Karpas-422 (cell line): ENCODE measurements at places on chromosomes 1 and 21.

DNA sequence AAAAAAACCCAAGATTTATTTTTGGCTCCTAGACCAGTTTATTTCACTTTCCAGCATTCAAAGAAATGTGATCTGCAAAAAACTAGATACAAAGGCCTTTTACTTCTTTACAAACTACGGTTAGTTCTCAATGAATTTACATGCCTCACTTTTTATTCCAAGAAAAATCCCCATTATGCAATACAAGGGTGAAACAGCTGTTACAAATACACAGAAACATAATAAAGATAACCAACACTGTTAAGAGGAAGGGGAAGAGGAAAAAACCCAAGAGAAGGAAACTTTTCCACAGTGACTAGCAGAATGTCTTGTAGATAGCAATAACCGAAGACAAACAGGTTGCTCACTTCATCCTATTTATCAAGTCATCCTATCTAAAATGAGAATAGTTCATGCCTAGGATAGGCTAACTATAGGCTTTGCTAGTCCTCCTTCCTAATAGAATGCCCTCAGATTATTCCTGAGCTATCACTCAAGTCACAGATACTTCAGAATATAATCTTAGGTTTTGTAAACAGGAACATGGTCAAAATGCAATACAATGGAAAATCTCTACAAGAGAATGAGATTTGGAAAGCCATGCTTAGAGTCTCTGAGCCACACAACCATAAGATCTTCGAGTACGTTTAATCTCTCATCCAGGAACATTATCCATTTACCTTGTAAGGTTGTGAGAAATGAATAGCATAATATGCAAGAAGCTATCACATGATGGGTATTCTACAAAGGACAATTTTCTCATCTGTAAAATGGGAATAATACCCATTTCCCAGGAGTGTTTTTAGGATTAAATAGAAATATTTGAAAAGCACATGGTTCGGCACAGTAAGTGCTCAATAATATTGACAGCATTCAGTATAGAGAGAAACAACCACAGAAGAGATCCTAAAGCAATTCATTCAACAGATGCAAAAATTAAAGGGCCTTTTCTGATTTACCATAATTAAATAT is 5.4 kb downstream of the PNRC2 start:
- DNase-seq: peak; percentile 59

DNA sequence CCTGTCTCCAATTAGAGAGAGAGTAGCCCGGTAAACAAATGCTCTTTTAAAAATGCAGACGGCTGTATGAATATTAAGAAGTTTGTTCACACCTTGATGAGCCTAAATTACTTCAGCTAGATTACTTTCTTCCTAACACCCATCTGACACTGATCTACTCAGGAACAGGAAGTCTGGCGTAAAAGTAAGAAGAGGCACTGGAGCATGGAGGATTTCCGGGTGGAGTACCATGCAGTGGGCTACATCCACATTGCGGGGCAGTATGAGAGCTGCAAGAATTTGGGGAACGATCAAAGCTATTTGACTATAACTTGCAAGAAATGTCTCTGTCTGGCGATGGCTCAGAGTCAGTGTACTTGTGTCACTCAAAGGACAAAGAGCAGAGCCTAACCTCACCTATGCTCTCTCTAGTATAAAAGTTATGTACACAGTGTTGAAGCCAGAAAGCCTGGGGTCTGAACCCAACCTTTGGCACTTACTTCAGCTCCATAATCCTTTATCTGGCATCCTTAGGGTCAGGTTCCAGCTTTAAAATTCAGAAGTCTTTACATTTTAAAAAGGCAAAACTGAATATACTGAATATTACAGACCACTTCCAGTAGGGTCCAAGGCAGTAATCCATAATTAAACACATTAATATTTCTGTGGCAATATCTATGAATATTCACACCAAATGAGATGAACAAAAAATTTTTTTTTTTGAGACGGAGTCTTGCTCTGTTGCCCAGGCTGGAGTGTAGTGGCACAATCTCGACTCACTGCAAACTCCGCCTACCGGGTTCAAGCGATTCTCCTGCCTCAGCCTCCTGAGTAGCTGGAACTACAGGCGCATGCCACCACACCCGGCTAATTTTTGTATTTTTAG is 7.9 kb upstream of the GNPAT start:
- no peak for DNase-seq

DNA sequence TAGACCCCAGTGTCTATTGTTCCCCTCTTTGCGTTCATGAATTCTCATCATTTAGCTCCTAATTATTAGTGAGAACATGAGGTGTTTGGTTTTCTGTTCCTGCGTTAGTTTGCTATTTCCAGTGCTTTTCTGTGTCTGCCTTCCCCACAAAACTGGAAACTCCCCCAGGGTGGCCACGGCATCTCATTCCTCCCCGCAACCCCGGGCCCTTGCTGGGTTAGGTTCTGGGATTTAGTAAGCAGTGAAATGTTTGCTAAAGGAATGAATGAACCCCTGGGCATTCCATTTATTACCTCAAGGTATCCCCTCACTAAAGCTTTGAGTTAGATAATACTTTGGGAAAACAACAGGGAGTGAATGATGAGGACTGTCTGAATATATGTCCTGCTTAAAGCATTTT is 142.9 kb downstream of the GLUL start:
- DNase-seq: no peak

DNA sequence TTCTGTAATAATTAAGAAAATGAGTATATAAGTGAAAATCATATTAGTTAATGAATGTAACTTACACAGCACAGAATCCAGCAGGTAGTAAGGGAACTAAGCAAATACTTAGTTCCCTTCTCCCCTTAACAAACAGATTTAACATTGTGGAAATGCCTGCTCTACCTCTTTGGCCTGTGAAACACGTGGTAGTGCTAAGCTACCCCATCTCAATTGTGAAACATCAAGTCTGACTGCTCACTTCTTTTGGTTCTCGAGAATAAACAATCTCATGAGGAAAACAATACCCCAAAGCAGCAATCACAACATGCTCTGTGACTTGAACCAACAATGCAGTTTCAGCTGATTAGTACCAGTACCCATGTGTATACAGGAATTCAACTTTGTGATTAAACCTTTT is 4.7 kb downstream of the MYSM1 start:
- DNase-seq: no peak

GRCh38 chr1:100383743-100384405 is 31.6 kb downstream of the CDC14A start:
- DNase-seq: no peak

DNA sequence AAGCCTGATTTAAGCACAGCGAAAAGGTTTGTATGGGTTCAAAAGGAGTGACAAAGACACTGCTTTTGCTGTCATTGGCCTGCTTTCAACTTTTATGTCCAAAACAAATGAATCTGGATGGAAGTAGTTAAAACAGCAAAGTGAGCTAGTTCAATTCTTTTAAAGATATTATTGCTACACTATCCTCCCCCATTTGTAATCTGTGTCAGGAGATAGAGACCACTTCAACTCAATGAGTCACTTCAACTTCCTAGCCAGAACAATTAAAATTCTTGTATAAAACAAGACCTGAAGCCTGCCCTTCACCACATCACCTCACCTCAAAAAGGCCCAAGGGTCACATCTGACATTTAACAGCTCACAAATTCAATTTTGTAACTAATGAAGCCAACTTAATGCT is 364.1 kb upstream of the LYPLAL1 start:
- peak; percentile 31 for DNase-seq

GRCh38 chr1:34398241-34398915 is 221.7 kb downstream of the C1orf94 start:
- DNase-seq: no peak

GRCh38 chr21:17441370-17441769 is 71.5 kb upstream of the CXADR start:
- DNase-seq: no peak

DNA sequence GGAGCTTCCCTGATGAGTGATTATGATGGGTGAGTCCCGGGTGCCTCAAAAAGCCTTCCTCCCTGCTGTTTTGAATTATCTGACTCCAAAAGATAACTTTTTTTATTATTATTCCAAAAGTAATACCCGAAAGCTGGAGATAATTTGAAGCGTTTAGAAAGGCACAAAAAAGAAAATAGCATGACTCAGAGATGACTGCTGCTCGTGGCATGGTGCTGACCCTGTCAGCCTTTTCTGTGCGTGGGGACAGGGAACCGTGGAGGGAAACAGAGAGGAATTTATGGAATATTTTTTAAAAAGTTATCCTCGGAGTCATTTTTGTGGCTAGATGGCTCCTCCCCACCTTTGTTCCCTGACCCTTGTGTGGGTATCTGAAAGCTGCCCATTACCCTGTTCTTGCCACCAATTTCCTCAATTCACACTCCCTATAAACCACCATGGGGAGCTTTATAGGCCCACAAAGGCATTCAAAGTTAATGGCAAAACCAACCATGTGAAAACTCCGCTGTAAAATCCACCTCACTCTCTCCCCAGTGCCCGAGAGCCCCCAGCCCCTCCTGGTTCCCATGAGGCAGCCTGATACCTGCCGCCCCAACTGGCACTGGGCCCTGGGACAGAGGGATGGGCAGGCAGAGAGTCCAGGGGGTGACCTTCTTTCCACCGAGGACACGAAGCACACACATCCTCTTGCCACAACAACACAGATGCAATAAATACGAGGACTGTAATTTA is 37.5 kb downstream of the IGSF21 start:
- DNase-seq: no peak

- DNase-seq: no peak
Observed at GRCh38 chr1:93919780-93920179, 10.6 kb upstream of the GCLM start.

DNA sequence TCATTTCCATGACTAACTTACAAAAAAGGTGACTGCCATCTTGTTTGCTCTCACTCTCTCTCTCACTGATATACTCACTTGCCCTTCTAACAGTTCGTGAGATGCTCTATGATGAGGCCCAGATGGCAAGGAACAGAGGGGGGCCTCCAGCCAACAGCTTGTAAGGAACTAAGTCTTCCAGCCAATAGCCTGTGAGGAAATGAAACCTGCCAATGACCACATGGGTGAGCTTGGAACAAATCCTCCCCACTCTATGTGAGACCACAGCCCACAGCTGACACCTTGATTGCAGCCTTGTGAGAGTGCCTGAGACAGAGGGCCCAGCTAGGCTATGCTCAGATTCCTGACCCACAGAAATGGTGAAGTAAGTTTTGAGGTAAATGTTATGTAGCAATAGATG is 153.7 kb downstream of the HHIPL2 start:
- no peak for DNase-seq

GRCh38 chr21:38824124-38824822 is 18.5 kb downstream of the ETS2 start:
- DNase-seq: no peak

DNA sequence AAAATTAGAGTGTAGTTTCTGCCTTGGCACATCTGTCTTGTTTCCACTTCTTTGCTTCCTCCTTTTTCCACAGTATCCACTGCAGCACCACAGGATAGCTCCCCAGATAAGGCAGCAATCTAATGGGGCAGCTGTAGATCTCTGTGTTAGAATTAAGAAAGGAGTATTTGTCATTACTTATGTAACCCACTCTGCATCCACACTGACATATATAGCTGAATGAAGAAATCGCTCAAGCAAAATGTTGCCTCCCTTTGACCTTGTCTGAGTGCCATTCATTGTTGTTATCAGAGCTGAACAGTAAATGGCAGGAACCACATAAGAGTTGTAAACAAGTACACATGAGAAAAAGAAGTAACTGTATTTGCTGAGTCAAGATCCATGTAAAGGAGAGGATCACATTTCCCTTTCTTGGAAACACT is 45.9 kb upstream of the DPH5 start:
- DNase-seq: no peak

- no peak for DNase-seq
Observed at GRCh38 chr1:206714331-206715058, 29.8 kb downstream of the MAPKAPK2 start.

GRCh38 chr1:8659593-8659992 is 157.8 kb downstream of the RERE start:
- no peak for DNase-seq

DNA sequence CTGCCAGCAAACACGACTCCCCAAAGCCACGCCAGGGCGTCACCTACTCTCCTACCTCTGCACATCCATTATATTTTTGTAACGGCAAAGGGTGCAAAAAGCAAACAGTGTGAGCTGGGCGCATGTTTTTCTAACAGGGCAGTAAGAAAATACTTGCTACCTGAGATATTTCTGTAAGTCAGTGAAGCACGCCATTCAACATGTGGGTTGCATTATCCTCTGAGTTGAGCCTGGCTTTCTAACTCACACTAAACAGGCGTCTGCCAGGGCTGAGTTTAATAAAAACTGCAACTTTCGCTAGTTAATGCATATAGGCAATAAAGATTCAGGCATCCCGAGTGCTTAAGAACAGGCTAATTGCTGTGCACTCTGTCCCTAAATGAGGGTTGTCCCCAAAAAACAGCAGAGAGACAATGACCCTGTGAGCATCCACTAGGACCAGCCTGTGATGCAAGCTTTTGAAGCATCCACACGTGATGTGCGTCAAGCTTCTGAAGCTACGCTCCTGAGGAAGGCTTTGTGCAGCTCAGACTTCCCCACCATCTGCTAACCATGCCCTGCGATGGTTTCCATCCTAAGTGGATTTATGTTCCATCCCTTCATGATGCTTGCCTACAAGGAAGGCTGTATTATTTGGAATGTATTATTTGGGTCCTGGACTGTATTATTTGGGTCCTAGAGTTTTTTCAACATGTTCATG is 70.0 kb upstream of the SIM2 start:
- no peak for DNase-seq

GRCh38 chr1:18721041-18721440 is 90.4 kb downstream of the PAX7 start:
- no peak for DNase-seq

DNA sequence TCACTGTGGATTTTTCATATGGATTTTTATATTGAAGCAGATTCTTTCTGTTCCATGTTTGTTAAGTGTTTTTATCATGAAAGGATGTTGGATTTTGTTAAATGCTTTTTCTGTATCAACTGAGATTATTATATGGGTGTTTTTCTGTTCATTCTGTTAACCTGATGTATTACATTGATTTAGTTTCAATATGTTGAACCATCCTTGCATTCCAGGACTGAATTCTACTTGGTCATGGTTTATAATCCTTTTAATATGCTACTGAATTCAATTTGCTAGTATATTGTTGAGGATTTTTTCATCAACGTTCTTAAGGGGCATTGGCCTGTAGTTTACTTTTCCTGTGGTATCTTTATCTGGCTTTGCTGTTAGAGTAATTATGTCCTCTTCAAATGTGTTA is 55.8 kb downstream of the CCDC30 start:
- DNase-seq: no peak
